ENCODE measurements at places on chromosomes 1 and 21.

GRCh38 chr1:1430114-1430982 lies 5.1 kb upstream of the VWA1 start:
- DNase-seq: no peak

- DNase-seq: no peak
Measured at GRCh38 chr1:18972991-18973390, 16.5 kb upstream of the IFFO2 start.

DNA sequence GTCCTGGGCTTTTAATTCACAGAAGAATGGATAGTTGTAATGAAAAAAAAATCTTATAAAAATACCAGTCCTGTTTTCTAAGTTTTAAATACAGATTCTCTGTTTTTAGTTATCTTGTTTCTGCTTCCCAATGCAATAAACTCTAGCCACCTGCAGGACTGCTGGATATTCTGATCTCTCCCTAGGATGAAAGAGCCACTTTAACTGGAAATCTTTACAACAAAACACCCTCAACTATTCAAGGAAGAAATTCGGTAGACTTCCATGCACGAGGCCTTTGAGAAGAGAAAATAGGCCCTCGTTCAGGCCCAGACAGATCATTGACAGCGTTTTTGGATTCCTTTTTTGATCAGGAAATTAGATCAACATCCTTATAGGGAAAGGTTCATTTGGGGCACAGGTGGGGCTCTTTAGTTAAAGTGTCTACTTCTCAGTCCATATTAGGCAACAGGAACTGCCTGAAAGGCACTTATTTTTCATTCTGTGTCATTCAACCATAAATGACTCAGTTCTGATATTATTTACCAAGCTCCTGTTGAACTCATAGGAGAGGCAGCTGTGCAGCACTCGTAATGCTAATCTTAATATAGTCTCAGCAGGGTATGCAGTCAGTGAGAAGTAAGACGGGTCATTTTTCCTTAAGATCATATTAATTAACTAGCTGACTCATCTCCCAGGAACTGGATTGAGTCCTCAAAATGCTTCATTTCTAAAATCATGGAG lies 71.1 kb upstream of the ERRFI1 start:
- peak; percentile 10 for DNase-seq

DNA sequence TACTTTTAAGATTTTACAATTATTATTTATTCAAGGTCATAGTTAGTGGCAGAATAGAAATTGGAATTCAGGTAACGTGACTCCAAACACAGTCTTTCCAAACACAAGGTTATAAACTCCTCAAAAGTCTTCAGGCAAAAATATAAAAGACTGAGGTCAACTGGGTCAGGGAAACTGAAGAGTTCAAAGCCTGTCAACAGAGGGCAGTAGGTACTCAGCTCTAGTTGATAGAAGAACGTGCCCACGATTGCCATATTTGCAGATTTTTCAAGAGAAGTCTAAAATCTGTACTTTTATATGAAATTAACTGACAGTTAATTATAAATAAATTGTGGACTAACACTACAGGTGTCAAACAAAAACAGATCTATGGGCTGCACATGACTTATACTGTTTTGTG lies 135.0 kb downstream of the LHX4 start:
- no peak for DNase-seq

- DNase-seq: peak; percentile 0
Measured at GRCh38 chr1:7549277-7550161, 221.6 kb upstream of the VAMP3 start.

DNA sequence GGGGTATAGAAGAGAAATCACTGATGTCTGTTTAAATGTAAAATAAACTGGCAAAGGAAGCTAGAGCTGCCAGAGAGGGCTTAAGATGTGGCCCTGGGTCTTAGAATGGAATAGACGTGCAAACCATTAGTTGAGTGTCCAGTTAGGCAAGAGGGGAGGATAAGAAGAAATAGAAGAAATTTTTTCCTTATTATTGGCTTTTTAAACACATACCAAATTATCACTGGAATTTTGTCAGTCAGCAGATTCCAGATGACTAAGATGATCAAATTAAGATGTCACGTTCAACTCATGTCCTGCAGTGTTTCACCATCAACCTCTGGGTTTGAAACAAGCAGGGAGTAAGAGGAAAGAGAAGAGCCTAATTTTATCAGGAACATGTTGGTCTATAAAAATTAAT lies 71.6 kb upstream of the C1orf21 start:
- DNase-seq: no peak

GRCh38 chr1:48966583-48966982 lies 189.9 kb upstream of the BEND5 start:
- no peak for DNase-seq

DNA sequence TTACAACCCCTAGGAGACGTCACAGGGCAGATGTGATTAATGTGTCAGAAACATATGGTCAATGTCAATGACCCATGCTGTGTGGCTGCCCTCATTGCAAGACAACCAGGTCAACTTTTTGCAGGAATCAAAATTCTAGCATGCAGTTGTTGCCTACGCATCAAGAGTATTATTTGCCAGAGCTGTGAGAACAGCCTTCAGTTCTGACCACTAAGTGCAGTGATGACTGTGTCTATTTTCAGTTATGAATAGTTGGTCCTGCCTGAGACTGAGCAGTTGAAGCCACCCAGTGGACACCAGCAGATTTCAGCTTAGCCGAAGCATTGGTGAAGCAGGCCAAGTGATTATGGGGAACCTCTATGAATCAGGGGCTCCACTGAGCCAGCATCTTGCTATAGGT lies 47.3 kb downstream of the LYPLAL1 start:
- DNase-seq: no peak

GRCh38 chr1:59952065-59952464 lies 25.5 kb upstream of the CYP2J2 start:
- no peak for DNase-seq
